DMS53 (cell line): ENCODE measurements at places on chromosomes 7 and 10.

- no peak for DNase-seq
Measured at GRCh38 chr10:48240196-48240595, 34.3 kb downstream of the FRMPD2 start.

DNA sequence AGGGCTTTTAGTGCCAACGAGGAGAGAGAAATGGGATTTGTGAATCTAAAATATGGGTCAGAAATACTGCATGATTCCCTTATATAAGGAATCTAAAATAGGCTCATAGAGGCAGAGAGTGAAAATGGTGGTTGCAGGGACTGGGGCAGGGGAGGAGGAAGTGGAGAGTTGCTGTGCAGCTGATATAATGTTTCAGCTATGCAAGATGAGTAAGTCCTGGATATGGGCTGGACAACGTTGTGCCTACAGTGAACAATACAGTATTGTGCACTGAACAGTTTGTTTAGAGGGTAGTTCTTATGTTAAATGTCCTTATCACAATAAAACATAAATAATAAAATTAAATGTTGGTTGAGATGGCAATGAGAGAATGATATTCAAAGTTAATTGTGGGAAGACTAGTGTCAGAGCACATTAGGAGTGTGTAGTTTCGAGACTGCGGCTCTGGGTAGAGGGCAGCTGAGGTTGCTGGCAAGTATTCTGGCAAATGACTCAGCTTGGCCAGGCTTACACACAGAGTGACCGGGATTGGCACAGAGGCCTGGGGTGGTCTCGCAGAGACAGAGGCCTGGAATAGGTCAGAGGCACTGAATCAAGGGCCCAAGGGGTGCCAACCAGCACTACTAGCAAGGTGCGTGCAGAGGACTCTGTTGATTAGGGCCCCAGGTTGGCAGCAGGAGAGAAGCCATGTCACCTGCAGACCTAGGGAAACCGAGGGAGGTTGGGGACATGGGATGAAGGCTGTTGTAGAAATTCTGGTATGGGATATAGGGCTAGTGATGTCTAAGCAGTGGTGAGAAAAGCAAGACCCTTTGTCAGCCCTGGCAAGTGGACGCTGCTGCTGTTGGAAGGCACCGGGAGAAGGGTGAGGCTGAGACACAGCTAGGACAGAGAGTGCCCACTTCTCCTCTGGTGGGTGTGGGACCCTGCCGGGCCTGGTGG lies 2.8 kb upstream of the DEPP1 start:
- peak; percentile 70 for DNase-seq

DNA sequence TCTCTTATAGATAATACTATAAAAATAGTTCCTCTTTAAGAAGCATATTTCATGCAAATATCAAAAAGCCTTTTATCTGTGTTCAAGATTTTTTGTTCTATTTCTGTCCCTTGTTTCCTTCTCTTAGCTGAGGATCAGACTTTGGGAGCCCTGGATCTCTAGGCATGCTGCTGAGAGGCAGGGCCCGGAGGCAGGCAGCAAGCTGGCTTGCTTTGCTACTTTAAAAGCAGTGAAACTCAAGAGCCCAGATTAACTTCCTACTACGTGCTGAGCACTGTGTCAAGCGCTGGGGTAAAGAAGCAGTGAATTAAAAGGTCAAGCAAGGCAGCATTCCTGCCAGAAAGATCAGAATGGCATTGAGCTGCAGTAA lies 31.0 kb upstream of the ARID5B start:
- DNase-seq, result no peak

DNA sequence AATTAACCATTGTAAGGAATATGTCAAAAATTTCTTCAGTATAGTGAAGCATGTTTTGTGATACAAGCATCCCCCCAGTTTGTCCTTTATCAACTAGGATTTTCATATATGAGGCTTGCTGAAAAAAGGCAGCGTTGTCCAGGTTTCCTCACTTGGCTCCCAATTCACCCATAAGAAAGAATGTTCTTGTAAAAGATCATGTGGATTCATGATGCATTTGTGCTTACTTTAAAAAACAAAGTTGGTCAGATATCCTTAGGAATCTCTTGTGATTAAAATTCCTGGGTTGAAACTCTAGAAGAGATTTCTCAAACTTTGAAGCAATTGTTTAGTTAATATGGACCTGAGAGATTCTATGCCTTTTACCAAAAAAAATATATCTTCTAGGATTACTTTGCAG lies 181.8 kb downstream of the KIAA1217 start:
- DNase-seq, result no peak

- no peak for DNase-seq
Measured at GRCh38 chr7:111394891-111395290, 167.4 kb downstream of the IMMP2L start.
